ENCODE measurements at places on chromosomes 11 and 22. TPM values are rescaled to one million over a fixed set of nuclear protein-coding genes. Genes with fewer than 3 reads are reported as not detected.

Gene DBX1
- polyA plus RNA-seq, result not detected

Gene ENTHD1
- polyA plus RNA-seq, result not detected

Gene PATE2
- not detected for polyA plus RNA-seq

Gene LMO1
- polyA plus RNA-seq, result not detected

Gene XNDC1N
- polyA plus RNA-seq, result 1.6 TPM

Gene GLB1L3
- polyA plus RNA-seq, result 3.0 TPM

Gene SERGEF
- polyA plus RNA-seq, result 11.8 TPM

Gene WBP2NL
- 0.04 TPM for polyA plus RNA-seq

Gene SLC22A25
- not detected for polyA plus RNA-seq

Gene OR5B3
- polyA plus RNA-seq, result not detected

Gene MMP10
- polyA plus RNA-seq, result 45.7 TPM

Gene B4GALNT4
- polyA plus RNA-seq, result 8.1 TPM

Gene SLC22A9
- polyA plus RNA-seq, result not detected

Gene MMP7
- polyA plus RNA-seq, result 2.2 TPM

Gene TMPRSS5
- polyA plus RNA-seq, result 0.06 TPM

Gene OR5B21
- polyA plus RNA-seq, result 0.06 TPM

Gene SCGB1D2
- polyA plus RNA-seq, result not detected

Gene SLC22A8
- not detected for polyA plus RNA-seq

Gene POU2F3
- 0.96 TPM for polyA plus RNA-seq

Gene SRRD
- polyA plus RNA-seq, result 30.2 TPM

Gene CTTN
- polyA plus RNA-seq, result 184 TPM

Gene LIPT2
- polyA plus RNA-seq, result 2.3 TPM

Gene PMM1
- 47.1 TPM for polyA plus RNA-seq

Gene NXPE2
- 0.09 TPM for polyA plus RNA-seq

Gene RAB3IL1
- polyA plus RNA-seq, result 0.31 TPM

Gene E2F8
- 2.0 TPM for polyA plus RNA-seq

Gene MAPK8IP2
- 0.31 TPM for polyA plus RNA-seq

Gene STK33
- 0.18 TPM for polyA plus RNA-seq

Gene MIOX
- not detected for polyA plus RNA-seq

Gene SULT4A1
- 0.33 TPM for polyA plus RNA-seq

Gene EFCAB6
- 0.31 TPM for polyA plus RNA-seq

Gene ISX
- not detected for polyA plus RNA-seq

Gene SNX32
- 0.15 TPM for polyA plus RNA-seq

Gene TIMP3
- polyA plus RNA-seq, result 48.0 TPM

Gene DLG2
- 0.19 TPM for polyA plus RNA-seq

Gene DENND5A
- polyA plus RNA-seq, result 44.6 TPM

Gene SYT13
- not detected for polyA plus RNA-seq

Gene BCO2
- polyA plus RNA-seq, result 0.51 TPM

Gene TMEM191B
- polyA plus RNA-seq, result 0.45 TPM

Gene SCO2
- 4.3 TPM for polyA plus RNA-seq

Gene ADM
- 57.9 TPM for polyA plus RNA-seq

Gene THRSP
- polyA plus RNA-seq, result not detected

Gene CSNK2A3
- polyA plus RNA-seq, result 1.8 TPM

Gene SMPD1
- 12.6 TPM for polyA plus RNA-seq

Gene GSTT4
- not detected for polyA plus RNA-seq

Gene HBG1
- 0.30 TPM for polyA plus RNA-seq

Gene DDI1
- polyA plus RNA-seq, result not detected

Gene C11orf65
- polyA plus RNA-seq, result 0.34 TPM

Gene UBE4A
- polyA plus RNA-seq, result 11.9 TPM

Gene PRR5
- 9.1 TPM for polyA plus RNA-seq

Gene MRPL11
- polyA plus RNA-seq, result 51.7 TPM
